Anterior cingulate cortex (tissue), 58 donors: ENCODE measurements at places on chromosomes 2 and 18.

DNA sequence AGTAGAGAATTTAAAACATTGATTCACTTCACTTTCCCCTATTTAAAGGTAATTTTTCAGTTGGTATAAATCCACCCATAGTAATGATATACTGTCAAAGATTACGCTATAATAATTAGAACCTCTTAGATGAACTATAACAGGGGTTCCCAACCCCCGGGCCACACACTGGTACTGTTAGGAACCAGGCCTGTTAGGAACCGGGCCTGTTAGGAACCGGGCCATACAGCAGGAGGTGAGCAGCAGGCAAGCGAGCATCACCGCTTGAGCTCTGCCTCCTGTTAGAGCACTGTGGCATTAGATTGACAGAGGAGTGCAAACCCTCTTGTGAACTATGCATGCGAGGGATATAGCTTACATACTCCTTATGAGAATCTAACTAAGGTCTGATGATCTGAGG lies 34.0 kb upstream of the CD302 start:
- no peak for DNase-seq

DNA sequence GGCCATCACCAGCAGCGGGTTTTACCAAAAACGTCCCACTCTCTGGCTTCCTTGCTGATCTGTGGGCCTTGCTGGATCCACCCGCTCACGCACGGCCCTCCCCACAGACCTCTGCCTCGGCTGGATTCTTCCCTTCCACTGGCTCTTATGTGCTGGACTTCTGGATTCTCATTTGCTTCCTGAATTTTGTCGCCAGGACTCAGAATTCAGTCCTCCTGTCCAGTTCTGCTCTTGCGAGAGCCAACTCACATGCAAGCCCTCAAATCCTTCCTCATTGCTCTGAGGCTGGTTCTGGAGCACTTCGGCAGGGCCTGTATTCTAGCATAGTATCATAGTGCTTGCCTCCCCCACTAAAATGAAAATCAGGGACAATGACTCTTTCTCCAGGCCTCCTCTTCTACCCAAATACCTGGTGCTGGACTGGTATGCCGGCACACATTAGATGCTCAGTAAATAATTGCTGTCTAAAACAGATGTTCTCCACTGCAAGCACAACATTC lies 115.5 kb downstream of the ATL2 start:
- no peak for DNase-seq

- DNase-seq: no peak
Observed at GRCh38 chr2:226600184-226600583, 199.4 kb downstream of the IRS1 start.

DNA sequence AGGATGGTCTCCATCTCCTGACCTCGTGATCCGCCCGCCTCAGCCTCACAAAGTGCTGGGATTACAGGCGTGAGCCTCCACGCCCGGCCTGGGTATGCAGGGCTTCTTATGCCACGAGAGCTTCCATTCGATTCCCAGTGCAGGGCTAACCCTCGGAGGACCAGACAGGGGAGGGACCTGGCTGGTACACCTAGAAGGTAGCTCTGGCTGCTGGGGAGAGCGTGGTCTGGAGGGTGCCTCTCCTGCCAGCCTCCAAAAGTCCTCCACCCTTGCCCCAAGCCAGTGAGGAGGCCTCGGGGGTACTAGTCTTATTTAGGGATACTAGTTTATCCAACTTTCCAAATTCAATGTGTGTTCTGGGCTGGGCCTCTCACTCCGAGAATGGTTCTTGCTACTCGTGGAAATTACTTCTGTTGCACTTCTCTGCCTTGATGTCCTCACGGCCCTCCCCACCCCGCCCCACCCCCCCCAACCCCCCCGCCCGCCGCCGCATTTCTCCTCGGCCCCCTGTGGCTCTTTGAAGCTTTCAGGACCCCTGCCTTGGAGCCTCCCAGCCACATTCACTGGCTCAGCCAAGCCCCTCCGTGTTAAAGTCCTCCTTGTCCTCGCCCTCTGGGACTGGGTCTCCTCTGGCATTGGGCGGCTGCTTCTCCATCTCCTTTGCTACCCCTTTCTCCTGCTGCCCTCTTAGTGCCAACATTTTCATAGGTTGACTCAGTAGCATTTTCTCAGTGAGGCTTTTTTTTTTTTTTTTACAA lies 143.0 kb upstream of the EPAS1 start:
- DNase-seq: no peak

DNA sequence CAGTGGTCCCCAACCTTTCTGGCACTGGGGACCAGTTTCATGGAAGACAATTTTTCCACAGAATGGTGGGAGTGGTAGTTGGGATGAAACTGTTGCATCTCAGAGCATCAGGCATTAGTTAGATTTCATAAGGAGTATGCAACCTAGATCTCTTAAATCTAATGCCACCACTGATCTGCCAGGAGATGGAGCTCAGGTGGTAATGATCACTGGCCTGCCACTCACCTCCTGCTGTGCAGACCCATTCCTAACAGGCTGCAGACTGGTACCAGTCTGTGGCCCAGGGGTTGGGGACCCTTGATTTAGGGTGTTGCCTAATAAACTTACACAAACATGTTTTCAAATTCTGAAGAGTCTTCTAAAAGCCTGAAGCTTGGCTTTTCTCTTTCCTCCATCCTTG lies 261.3 kb downstream of the CDH19 start:
- DNase-seq: no peak

GRCh38 chr2:158810731-158811460 lies 15.8 kb downstream of the DAPL1 start:
- DNase-seq: no peak

- no peak for DNase-seq
Observed at GRCh38 chr2:136905779-136906178, 140.4 kb downstream of the THSD7B start.

DNA sequence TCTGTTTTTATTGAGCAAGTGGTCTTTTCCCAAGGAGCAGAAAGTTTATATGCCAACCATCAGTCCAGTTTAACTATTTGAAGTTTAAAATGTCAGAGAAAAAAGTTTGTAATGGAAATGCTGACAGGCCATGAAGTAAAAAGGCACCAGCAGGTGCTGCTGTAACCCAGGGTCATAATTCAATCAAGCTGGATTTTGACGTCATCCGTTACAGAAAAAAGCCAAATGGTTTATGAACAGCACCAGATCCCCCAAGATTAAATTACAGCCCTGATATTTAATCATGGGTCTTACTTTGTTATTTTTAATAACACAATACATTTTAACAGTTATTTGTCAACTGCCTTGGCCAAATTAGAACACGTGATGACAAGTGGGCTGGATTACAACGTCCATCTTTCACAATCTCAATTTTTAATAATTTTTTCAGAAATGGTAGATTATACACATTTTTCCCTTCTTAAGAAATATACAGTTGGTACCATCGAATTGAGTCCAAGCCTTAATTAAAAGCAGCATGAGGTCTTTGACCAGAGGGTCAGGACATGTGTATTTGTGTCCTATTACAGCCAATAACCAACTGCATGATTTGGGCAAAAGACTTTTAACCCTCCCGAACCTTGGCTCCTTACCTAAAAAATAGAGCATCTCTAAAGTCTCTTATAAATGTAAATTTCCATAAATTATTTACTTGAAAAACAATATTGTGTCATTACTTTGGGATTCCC lies 10.0 kb downstream of the TCF4 start:
- DNase-seq: no peak

GRCh38 chr2:205212357-205212756 lies 469.9 kb upstream of the NRP2 start:
- DNase-seq: no peak

- DNase-seq: no peak
Observed at GRCh38 chr2:86254576-86255538, 55.6 kb downstream of the MRPL35 start.

DNA sequence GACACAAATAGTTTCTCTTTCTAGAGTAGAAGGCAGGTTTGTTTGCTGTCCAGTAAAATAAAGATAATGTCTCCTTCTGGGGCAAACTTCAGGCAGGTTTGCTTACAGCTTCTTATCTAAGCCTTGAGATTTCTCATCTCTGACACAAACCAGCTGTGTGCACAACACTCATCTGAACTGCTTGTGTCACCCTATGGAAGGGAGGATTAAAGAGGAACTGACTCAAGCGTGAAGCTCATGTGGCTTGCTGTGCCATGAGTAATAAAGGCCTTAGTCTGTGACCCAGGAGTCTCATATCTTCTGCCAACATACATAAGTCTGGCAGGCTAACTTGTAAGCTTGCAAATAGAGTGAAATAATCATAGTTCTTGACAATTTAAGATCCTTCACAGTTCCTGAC lies 24.2 kb upstream of the CPO start:
- no peak for DNase-seq

- DNase-seq: no peak
Observed at GRCh38 chr18:77095391-77096371, 36.9 kb downstream of the MBP start.

DNA sequence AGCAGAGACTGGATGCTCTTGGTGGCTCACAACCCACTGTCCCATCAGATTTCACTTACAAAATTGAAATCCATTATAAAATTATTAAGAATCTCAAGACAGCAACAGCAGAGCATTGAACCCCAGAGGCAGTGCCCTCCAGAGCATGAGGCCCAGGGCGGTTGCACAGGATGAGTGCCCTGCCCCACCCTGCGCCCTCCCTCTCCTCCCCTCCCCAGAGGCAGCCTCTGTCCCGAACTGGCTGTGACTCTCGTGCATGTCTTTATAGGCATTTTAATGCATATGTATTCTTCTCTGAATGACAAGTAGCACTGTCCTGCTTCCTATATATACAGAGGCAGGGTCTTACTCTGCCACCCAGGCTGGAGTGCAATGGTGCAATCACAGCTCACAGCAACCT lies 10.4 kb downstream of the MFSD2B start:
- no peak for DNase-seq

- DNase-seq: no peak
Observed at GRCh38 chr18:45666006-45666405, 50.7 kb downstream of the SLC14A2 start.

DNA sequence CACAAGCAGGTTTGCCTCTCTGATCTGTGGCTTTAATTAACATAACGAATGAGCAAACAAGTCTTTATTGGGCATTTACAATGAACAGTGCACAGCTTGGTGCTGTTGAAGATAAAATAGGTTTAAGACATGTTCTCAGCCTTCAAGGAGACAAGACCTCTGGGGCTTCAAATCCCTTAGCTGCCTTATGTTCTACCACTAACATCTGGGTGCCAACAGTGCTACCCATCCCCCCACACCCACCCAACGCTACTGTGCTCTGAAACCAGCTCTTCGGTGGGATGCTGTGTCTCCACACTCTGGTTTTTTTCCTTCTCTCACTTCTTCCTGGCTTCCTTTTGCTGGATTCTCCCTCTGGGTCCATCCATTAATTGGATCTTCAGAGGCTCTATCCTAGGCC lies 14.1 kb upstream of the B3GNT2 start:
- DNase-seq: no peak

GRCh38 chr2:10475221-10475722 lies 27.1 kb upstream of the ODC1 start:
- no peak for DNase-seq

DNA sequence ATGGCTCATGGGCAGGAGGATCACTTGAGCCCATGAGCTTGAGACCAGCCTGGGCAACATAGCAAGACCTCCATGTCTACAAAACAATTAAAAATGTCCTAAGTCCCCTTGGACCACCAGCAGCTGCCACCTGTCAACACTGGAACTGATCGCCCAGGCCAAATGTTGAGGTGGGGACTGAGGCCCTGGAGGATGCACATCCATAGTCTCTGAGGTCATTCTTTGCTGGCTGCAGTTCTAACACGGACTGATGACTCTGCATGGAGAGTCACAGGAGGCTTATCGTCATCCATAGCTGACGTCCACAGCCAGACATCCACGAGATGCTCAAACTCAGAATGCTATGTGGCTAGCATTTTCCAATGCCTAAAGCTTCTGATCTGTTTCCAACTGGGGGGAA lies 151.3 kb downstream of the BCL2 start:
- no peak for DNase-seq

- DNase-seq: no peak
Observed at GRCh38 chr18:37567994-37568359, 2.4 kb upstream of the CELF4 start.

DNA sequence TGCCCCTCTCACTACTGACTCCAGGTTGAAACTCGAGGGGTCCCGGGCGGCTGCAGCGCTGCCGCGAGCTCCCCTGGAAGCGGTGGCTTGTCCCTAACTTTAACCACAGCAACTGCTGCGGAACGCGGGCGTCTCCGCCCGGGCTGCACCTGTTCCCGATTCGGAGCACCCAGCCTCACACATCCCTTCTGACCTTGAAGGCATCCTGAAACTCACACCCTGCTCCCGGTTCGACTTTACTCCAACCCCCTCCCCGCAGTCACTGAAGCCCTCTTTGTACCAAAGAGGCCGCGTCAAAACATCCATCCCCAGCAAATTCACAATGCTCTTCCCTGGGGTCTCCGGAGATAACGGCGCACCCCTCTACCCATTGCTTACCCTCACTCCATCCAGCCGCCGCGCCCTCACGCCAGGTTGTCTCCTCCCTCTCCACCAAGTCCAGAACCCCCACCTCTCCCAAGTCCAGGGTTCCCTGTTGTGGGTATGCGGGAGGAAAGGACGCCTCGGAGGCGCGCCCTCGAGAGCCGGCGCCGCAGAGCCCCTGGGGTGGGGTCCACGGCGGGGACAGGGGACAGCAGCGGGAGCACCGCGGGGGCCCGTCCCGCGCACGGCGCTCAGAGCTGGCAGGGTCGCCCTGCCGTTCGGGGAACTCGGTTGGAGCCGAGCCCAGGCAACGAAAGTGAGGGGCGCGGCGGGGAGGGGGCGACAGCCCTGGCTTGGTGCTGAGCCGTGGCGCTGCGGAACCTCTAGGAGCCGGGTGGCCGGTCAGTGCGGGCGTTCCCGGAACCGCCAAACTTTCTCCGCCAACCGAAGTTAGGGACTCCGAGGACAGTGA lies 934 bp downstream of the MYO5B start:
- DNase-seq: no peak

- no peak for DNase-seq
Observed at GRCh38 chr2:67938053-67938452, 124.8 kb downstream of the C1D start.

DNA sequence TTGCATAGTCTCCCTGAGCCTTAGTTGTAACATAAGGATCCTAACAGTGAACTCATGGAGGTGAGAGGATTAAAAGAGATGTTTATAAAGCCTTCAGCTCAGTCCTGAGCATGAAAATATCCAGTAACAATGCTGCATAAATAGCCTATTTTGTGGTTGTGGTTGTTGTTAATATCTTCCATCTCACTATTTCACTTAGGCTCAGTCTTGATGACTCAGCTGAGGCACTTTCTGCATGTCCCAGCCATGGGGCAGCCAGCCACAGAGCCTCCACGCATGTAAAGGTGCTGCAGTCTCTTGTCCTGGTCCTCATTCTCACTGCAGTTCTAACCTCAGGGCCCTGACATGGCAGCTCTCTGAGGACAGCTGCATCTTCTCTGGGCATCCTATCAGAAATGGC lies 218.8 kb upstream of the PKDCC start:
- no peak for DNase-seq
